ENCODE measurements at places on chromosomes 5 and 9.

GRCh38 chr5:134245101-134245604 lies 19.3 kb upstream of the PPP2CA start:
- peak; percentile 52 for DNase-seq

DNA sequence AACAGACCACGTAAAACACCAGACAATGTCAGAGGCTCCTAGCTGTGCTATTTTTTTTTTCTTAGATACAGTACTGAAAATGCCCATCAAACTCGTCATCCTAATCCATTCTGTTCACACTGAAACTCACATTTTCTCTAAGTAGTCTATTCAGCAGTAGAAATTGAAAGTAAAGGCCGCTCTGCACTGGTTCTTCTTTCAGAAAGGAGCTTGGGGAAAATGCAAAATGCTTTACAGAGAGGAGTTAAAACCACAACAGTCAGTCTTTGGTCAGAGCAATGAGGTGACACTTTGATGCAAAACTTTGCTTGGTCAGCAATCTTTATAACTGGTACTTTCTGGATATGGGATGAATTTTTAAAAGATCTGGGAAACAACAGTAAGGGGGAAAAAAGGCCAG lies 43.8 kb upstream of the SUSD1 start:
- DNase-seq = no peak

- no peak for DNase-seq
These were observed 15.6 kb downstream of the RIOK2 start for GRCh38 chr5:97167435-97167834.

GRCh38 chr5:67425514-67425913 lies 228.9 kb upstream of the CD180 start:
- DNase-seq = peak; percentile 42

DNA sequence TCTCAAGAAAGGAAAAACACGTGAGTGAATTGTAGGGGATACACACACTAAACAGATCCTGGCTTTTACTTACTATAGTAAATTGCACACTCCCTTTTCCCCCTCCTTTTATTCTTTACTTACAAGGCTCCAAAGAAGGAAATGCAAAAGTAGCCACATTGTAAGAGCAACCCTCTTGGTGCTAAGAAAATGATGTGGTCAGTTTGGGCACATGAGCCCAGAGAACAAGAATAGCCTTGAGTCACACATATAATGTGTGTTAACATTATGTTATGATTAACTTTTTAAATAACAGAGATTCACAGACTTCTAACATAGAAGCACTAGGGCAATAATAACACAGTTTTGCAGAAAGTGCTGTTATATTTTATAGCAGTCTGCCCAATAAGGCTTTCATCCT lies 48.5 kb downstream of the PCSK5 start:
- DNase-seq = no peak

DNA sequence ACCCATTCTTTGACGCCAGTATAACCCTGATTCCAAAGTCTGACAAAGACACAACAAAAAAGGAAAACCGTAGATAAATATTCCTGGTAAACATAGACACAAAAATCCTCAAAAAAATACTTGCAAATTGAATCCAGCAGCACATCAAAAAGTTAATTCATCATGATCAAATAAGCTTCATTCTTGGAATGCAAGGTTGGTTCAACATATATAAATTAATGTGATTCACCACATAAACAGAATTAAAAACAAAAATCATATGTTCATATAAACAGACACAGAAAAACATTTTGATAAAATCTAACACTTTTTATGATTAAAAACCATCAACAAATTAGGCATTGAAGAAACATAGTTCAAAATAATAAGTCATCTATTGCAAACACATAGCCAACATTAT lies 324.2 kb upstream of the TRPC7 start:
- DNase-seq = no peak

GRCh38 chr9:129835860-129836223 lies 584 bp downstream of the USP20 start:
- peak; percentile 19 for DNase-seq
